ENCODE measurements at places on chromosomes 6 and 20.

DNA sequence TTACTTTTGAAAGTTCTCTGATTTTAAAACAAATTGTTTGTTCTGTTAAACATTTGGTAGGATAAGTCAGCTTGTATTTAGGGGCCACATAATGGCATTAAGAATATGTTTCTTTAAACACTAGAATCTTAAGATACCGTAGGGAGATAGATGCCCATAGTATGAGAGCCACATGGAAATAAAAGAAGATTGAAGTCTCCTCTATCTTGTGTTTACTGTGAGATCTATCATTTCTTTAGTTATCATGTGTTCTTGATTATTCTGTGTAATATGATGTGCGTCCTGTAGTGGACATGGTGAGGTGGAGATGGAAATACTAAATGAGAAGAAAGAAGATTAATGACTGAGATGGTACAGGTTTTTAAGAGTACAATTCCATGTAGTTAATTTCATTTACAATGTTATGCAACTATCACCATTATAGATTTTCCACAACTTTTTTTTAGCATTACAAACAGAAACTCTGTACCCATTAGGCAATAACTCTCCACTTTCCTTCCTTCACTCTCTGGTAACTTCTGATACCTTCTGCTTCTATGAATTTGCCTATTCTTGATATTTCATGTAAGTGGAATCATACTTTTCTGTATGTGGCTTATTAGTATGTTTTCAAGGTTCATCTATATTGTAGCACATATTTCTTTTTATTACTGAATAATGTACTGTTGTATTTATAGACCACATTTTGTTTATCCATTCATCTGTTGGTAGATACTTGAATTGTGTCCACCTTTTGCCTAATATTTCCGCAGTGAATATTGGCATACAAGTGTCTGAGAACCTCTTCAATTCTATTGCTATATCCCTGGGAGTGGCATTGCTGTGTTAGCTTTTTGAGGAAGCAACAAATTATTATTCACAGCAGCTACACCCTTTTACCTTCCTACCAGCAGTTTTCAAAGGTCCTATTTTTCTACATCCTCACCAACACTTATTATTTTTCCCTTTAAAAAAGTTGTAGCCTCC, 11.5 kb downstream of the RNF146 start:
- DNase-seq, result no peak

- DNase-seq, result no peak
These were observed 151.2 kb downstream of the RFX6 start for GRCh38 chr6:117028256-117028655.

DNA sequence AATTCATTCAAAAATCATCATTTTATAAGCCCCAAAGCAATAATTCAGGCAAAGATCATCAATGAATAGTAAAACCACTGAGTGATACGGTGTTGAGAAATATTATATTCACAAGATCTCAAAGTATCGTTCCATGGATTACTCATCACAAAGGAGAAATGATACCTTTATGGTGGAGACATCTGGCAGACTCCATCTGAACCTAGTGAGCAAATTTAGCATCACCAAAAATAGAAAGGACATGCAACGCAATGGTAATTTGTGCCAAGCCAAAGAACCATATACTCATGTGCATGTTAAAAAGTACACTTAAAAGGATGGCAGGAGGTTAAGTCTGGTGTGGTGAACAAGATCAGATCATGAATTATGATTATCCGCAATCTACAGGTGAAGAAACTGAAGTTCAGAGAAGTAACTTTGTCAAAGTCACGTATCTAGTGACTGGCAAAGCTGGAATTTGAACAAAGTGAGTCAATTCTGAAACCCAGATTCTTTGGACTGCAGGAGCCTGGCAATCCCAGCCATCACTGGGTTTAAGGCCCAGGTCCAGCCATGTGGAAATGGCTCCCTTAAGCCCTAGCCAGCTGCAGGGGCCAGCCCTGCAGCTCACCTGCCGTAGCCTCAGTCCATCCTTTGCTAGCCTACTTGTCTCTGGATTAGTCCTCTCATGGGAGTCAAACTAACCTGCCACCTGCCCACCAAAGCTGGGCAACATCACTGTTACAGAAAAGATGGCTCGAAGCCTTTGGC, 68.3 kb downstream of the PDE10A start:
- no peak for DNase-seq

DNA sequence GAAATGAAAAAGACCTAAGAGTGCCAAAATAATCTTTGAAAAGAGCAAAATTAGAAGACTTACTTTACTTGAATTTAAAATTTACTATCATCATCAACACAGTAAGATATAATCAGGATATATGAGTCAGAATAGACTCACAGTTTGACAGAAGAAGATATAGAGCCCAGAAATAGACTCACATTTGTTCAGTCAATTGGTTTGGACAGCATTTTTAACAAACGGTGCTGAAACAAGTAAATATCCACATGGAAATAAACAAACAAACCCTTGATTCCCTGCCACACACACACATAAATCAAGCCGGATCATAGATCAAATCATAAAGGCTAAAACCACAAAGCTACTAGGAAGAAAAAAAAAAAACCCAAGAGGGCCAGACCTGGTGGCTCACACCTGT, 291.1 kb downstream of the ADGRG6 start:
- DNase-seq, result no peak

- DNase-seq, result peak; percentile 56
These were observed 643 bp upstream of the SLC35D3 start for GRCh38 chr6:136921381-136921935.

DNA sequence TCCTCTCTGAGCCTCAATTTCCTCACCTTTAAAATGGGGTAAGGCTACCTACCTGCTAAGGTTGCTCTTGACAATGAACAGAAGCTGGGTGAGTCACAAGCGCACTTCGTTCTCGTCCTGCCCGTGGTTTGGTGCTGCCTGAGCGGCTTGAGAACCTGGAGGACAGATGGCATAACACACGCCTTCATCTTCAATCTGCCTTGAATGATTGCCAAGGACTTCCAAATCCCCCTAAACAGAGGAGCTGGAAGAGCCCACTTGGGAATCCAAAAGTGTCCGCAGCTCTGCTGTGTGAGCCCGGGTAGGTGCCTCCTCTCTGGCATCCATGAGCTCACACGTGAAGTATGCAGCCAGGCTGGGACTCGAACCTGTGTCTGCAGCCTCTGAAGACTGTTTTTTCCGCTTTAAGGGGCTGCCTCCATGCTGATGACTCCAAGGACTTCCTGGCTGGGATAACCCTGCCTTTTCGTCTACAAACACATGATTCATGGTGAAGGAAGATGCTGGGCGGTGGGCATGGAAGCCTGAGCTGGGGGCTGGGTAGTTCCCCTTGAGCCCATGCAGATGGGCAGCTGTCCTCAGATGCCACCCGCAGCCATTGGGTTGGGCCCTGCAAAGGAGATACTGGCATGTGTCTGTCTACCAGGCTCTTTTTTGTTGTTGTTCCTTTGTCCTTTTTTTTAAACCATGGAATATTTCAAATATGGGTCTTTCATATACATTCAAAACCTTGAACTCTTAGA, 25.3 kb upstream of the CSNK2A1 start:
- no peak for DNase-seq
